ENCODE measurements at places on chromosomes 13 and 19. TPM values are rescaled to one million over a fixed set of nuclear protein-coding genes. Genes with fewer than 3 reads are reported as not detected.

GIPC3 gene
- total RNA-seq: not detected

CYSLTR2 gene
- total RNA-seq: 0.28 TPM

DNA sequence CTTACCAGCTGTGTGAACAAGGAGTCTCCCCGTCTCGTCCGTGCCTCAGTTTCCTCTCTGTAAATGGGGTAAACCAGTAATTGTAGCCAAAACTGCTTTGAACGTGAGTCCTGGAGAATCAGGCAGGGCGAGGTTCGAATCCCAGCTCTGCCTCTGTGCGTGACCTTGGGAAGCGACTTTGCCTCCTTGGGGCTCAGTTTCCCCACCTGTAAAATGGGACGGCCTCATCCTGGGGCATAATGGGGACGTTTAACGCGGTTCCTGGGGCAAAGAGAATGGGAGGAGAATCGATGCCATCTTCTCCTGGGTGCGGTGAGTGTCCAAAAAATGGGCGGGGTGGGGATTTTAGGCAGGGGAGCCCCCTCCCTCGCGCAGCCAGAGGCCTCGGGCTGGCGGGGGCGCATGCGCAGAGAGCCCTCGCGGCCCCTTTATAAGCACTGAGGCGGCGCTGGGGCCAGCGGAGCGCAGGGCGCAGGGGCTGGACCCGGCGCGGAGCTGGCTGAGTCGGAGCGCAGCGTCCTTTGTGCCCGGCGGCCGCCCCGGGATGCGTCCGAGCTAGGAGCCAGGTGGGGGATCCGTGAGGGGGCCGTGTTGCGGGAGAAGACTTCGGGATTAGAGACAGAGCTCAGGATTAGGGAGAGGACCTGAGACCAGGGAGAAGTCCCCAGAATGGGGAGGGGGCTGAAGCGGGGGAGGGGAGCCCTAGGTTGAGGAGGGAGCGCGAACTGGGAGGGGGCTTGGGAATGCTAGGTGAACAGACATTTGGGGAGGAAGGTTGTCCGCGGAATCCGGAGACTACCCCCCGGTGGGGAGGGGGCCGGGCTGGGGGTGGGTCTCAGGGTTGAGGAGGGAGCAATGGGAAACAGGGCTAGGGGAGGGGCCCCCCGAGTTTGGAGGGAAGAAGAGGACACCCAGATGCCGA is at the start of gene NCAN:
Gene NCAN, plus strand, starts transcription at position 460 of the 922 bp plus-strand sequence. CDS start 4,996 bp downstream, outside the sequence.
- no peak for DNase-seq

GRCh38 chr13:94232161-94232950 is 247.1 kb downstream of the DCT start:
- no peak for DNase-seq

GRCh38 chr13:51728972-51729371 is 75.0 kb downstream of the DHRS12 start:
- DNase-seq: no peak

GRCh38 chr19:1133471-1133929 is 29.7 kb downstream of the GPX4 start:
- no peak for DNase-seq

DNA sequence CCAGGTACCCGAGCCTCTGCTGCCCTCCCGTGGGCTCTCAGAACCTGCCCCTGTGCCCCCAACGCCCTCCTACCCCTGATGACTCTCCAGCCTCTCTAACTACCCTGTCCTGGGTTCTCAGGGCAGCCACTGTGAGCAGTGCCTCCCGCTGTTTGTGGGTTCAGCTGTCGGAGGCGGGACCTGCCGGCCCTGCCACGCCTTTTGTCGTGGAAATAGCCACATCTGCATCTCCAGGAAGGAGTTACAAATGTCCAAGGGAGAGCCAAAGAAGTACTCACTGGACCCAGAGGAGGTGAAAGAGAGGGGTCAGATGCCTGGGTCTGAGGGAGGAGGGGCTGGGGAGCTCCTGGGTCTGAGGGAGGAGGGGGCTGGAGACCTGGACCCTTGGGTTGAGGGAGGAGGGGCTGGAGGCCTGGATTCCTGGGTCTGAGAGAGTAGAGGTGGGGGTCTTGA is 20.0 kb downstream of the CNFN start:
- no peak for DNase-seq

DNA sequence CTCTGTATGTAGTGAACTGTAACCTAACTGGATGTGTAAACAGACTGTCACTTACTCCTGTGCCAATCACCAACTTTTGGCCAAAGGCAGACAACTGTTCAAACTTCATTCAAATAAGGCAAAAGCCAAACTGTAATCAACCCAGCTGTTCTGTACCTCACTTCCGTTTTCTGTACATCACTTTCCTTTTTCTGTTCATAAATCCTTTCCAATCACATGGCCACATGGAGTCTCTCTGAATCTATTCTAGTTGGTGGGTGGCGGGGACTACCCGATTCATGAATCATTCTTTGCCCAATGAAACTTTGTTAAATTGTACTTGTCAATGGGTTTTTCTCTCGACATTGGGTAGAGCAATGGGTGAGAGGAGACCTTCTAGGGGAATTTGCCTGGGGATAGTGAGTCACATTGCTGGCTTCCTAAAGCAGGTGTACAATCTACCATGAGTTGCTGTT is 178.3 kb upstream of the RFC3 start:
- no peak for DNase-seq

All from sigmoid colon (tissue), 7 donors.